ENCODE measurements at places on chromosomes 11 and 22.
A peak's percentile ranks its signal among the peaks of the same experiment; 100 is the strongest.

GRCh38 chr22:27718186-27719035 is 83.1 kb downstream of the MN1 start:
- peak; percentile 92 for DNase-seq

GRCh38 chr11:44596525-44597276 is 31.2 kb downstream of the CD82 start:
- DNase-seq, result no peak

DNA sequence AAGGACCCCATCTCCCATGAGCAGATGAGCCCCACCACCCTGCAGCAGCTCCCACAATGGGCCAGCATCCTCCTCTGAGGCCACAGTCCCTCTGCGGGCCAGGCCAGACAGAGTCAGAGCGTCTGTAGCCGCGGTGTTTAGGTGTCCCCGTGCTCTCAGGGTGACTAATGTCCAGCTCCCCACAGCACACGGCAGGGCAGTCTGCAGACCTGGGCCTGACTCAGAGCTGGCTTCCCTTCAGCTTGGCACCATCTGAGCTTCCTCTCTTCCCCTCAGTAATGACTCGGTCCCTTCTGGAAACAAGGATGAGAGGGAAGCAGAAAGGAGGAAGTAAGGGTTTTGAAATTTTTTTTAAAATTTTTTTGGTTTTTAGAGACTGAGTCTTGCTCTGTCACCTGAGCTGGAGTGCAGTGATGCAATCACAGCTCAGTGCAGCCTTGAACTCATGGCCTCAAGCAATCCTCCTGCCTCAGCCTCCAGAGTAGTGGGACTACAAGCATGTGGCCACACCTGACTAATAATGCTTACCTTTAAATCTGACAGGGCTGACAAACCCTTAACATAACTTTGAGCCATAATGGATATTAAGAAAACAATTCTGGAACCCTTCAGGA is 28.5 kb downstream of the LRRC74B start:
- no peak for DNase-seq

- no peak for DNase-seq
Observed at GRCh38 chr11:132111838-132112237, 741.4 kb downstream of the NTM start.

DNA sequence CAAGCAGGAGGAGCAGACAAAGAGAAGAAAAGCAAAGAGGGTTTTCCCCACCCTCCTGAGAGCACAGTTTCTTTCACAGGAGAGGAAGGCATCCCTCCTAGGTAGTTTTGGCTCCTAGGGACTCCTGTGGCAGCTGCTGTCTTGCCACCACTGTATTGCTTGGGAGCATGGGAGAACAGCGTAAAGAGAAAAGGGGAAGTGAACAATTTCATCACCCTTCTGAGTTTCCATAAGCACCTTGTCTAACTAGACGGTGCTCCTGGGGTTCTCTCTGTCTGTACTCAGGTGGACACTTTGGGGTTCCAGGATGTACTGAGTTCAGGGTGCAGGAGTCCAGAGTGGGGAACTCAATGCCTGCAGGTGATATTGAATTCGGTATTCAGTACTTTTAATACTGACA is 1430.5 kb downstream of the TBC1D22A start:
- peak; percentile 12 for DNase-seq

DNA sequence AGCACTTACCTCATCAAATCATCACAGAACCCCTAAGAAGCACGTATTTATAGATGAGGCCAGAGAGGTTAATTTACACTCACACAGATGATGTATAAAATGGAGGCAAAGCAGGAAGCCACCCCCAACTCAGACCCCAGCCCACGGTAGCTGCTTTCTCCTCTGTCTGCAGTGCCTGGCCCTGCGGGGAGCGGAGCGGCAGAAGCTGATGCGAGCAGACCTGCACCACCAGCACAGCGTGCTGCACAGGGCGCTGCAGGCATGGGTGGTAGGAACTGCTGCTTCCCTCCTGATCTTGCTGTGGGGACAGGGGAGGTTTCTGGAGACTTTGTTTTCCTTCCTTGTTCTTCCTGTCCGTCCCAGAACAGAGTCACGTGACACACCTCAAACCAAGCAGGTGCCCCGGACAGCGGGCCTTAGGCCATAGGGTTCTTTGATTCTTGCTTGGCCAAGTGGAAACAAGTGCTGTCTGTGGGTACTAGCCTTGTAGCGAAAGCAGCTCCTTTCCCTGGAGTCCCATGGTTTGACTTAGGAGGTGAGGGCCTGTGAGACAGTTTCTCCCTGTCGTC is 57.8 kb downstream of the PISD start:
- no peak for DNase-seq

- DNase-seq, result peak; percentile 50
Observed at GRCh38 chr11:70038034-70038834, 39.9 kb upstream of the ANO1 start.

GRCh38 chr11:1832211-1832919 is 2.4 kb upstream of the SYT8 start:
- DNase-seq, result no peak

DNA sequence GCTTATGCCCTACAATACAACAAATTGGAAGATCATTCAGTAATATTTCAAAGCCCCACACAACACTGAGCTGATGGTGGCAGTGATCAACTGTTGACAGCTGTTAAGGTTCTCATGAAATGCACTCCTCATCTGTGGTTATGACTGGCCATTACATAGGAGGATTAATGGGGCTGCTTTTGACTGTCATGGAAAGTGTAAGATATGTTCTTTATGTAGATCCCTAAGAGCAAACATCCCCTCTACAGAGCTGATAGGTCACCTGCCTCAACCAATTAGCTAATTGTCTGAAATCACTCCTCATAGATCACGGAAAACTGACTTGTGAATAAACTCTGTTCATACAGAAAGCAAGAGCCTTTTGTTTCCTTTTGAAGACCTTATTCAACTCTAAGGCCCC is 78.1 kb downstream of the GAB2 start:
- no peak for DNase-seq

DNA sequence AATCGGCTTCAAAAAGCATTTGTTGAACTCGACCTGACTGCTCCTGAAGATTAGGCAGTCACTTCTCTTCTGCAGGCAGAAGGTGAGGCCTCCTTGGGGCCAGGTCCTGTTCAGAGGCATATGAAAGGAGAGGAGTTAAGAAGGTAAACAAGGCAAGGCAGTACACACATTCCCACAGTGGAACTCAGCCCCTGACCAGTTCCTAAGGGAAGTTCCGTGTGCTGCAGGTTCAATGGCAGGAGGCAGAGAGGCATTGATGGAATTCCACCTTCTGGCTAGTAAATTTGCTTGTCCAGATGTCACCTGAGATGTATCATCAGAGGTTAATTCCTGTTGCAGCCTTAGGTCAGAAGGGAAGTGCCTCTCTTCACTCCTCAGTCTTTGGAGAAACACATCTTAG is 337.0 kb upstream of the MTNR1B start:
- no peak for DNase-seq

GRCh38 chr22:45434981-45435380 is 21.5 kb downstream of the RIBC2 start:
- DNase-seq, result no peak

GRCh38 chr22:40518840-40519239 is 117.7 kb downstream of the MRTFA start:
- DNase-seq, result no peak

- DNase-seq, result no peak
Observed at GRCh38 chr11:27171376-27171958, 130.9 kb downstream of the BBOX1 start.

DNA sequence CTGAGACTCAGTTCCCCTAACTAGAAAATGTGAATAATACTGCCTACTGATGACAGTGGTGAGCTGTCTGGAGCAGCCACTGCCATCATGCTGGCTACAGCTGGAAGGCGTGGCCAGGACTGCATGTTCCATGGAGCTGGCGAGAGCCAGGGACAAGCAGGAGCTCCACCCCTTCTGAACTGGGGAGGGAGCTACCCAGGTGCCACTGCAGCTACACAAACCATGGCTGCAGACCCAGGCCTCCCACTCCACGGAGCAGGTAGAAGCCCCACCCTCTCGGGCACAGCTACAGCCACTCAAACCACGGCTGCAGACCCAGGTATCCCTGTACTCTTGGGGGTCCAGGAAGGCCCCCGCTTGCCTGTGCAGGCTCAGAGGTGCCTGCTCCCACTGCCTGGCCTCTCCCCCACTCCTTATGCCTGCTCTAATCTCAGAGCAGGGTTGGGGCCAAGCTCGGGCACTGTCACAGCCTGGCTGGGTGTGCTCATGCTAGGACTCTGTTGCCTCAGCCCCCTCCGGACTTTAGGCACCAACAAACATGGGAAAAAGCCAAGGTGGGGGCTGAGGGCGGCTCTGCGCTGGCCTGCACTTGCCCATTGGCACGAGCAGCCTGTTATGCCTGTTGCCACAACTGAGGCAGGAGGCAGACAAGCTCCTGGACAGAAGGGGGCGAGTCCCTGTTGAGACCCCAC is 51.7 kb downstream of the RAB30 start:
- no peak for DNase-seq

DNA sequence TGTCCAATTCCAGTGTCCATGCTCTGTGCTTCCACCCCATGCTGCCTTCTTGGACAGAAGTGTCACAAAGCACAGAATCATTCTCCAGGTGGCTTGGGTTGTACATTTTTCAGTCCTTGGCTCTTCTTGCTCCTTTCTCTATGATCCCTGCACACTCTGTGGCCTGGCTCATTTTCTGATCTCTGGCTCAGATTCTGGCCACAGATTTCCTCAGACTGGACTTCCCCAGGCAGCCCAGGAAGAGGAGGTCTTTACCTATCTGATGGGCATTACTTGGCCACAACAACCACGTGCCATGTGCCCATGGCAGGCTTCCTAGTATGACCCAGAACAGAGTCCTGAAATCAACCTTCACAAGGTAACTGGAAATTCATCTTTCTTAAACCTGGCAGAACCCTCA is 27.2 kb downstream of the SYTL2 start:
- DNase-seq, result no peak

All from coronary artery (tissue), 2 donors.